Forelimb muscle (tissue), 1 donor: ENCODE measurements at places on chromosomes 7 and 10. TPM values are rescaled to one million over a fixed set of nuclear protein-coding genes. Genes with fewer than 3 reads are reported as not detected.

The HPS1 gene
- 16.3 TPM for polyA plus RNA-seq

DNA sequence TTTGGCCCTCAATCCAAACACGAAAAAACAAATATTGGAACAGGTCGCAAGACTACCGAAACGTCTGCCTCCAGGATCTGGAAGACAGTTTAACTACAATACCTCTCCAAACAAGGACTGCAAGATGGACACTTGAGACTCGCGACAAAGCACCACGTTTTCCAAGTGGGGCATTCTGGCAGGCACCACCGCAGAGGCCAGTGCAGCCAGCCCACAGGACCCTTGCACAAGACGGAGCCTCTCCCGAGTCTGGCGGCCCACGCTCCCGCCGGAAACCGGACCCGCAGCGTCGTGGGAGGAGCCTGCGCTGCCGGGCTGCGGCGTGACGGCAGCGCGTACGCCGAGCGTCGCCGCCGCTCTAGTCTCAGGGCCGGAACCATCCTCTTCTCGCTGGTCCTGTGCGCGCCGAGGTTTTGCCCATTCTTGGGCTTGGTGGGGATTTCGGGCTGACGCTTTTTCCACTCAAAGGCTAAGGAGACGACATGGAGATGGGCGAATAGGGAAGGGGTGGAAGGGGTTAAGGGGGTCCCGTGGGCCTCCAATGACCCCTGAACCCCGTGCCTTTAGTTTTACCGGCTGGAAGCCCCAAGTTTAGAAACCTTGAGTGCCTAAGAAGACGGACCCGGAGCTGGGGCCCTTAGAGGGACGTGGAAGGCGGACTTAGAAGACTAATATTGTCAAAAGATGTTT, at the start of gene ORC5:
TSS of gene ORC5 (minus strand) at position 283 of the 690 bp plus-strand sequence. CDS start at position 174, 109 bp downstream.
- DNase-seq, result peak; percentile 60

The GPR85 gene
- polyA plus RNA-seq, result 1.8 TPM

DNA sequence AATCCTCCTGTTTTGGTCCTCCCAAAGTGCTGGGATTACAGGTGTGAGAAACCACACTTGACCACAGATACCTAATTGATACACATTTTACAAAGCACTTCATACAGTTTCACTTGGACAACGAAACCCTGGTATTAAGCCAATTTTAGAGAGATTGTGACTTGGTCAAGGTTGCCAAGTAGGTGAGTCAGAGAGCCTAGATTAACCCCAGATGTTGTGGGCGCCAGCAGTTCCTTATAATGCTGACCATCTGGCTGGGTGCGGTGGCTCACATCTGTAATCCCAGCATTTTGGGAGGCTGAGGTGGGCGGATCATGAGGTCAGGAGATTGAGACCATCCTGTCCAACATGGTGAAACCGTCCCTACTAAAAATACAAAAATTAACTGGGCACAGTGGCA, 4.9 kb upstream of the PHKG1 start:
- DNase-seq, result no peak

DNA sequence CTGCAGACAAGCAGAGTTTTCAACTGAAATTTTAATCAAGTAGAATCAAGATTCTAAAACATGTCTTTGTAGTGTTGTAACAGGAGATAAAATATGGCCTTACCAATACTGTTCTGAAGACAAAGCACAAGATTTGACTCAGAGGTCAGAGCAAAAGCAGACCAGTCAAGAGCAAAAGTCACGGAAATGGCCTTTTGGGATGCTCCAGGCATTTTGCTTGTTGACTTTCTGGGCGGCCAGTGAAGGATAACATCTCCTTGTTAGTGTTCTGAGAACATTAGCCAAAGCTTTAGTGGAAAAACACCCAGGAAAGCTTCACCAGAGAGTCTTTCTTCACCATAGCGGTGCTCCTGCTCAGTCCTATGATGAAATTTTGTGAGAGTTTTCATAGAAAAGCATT, 590.6 kb downstream of the ARL4A start:
- no peak for DNase-seq

DNA sequence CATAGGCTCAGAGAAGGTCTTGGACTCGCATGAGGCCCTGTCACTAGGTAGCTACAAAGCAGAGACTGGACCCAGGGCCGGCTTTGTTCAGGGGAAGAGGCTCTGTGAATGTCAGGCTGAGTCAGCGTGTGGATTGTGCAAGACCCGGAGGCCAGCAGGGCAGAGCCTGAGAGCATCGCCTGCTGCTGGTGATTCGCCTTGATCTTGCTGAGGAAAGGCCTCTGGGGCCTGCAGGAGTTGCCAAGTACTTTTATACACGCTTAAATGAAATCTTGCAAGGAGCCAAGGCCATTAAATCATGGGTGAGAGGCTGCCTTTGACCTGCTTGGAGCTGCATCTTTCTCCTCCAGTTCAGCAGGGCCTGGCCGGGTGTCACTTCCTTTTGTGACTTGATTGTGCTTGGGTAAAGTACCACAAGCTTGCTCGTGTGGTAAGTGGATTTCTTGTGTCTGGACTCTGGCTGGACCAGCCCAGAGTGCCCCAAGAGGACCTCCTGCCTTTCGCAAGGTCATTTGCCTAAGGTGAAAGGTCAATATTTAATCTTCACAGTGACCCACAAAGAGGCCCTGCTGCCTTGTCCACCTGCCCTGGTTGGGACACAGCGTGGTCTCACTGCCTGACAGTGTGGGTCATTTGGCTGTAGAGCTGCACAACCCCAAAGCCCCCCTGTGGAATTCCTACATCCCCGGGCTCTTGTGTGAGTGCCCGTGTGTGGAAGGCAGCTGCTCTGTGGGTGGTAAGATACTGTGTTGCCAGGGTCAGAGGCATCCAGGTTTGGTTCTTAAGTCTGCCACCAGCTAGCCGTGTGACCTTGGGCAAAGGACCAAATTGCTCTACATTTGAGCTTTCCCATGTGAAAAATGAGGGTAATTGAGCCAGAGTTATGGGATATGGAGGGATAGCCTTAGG, 38.6 kb upstream of the SH2D4B start:
- DNase-seq, result no peak
